ENCODE measurements at places on chromosomes 12 and 14. TPM values are rescaled to one million over a fixed set of nuclear protein-coding genes. Genes with fewer than 3 reads are reported as not detected.

- DNase-seq = no peak
Observed at GRCh38 chr12:76455582-76456345, 103.8 kb downstream of the OSBPL8 start.

DNA sequence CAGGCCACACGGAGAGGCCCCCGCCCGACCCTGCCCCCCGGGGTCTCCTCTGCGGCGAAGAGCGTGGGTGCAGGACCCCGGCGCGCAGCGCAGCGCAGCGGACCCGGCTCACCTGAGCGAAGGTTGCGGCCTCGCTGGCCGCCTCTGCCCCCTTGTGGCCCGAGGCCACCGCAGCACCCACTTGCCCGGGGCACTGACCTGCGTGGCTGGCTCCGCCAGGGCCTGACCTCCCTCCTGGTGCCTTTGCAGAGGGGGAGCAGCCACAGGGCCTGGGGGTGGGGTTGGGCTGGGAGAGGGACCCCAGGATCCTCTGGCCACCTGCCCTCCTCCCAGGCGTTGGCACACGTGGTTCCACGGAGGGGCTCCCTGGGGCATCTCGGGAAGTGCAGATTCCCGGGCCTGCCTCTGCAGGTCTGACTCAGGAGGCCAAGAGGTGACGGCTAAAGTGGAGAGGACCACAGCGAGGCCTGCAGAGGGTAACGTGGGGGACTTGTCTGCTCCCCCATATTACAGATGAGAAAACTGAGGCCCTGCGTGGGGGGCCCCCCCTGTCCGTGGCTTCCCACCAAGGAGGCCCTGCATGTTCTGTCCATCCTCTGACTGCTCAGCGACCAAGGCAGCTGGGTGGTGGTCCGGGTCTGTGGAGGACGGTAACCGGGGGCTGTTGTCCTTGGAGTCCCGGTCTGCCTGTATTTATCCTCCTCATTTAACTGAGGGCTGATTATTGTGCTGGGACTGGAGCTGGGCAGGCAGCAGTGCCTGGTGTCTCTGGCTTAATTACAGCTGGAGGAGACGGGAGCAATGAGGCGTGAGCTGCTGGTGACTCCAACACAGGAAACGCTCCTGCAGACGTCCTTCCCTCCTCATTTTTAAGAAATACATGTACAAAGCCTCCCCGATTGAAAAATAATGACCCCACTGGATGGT, 67.9 kb upstream of the BEGAIN start:
- DNase-seq = peak; percentile 72

- no peak for DNase-seq
Observed at GRCh38 chr14:68741839-68742470, 50.9 kb downstream of the ZFP36L1 start.

GRCh38 chr12:62731055-62731820, 203.7 kb downstream of the PPM1H start:
- DNase-seq = no peak

PKP2 gene
- 0.36 TPM for total RNA-seq

All from activated naive CD8-positive, alpha-beta T cell treated with anti-CD3 and anti-CD28 coated beads, Interleukin-2, amount 10 ng/mL, durations not matched to agents 7 days and 5 days (primary cell).